ENCODE measurements at places on chromosomes 2 and 18. TPM values are rescaled to one million over a fixed set of nuclear protein-coding genes. Genes with fewer than 3 reads are reported as not detected.

The PIK3C3 gene
- 50.4 TPM for total RNA-seq

The PARD6G gene
- 0.23 TPM for total RNA-seq

The IL1RL2 gene
- total RNA-seq = not detected

The SERPINB7 gene
- total RNA-seq = not detected

The MYO5B gene
- not detected for total RNA-seq

The TFCP2L1 gene
- total RNA-seq = not detected

The PIEZO2 gene
- not detected for total RNA-seq

The PAIP2B gene
- 0.84 TPM for total RNA-seq

The ANKRD30BL gene
- total RNA-seq = not detected

The ATRAID gene
- total RNA-seq = 107 TPM

The TSPYL6 gene
- total RNA-seq = not detected

The SOWAHC gene
- 1.7 TPM for total RNA-seq

The HAUS1 gene
- 58.1 TPM for total RNA-seq

The KRTCAP3 gene
- 7.5 TPM for total RNA-seq

The UGT1A4 gene
- total RNA-seq = not detected

The LRRTM1 gene
- not detected for total RNA-seq

The LRRFIP1 gene
- total RNA-seq = 254 TPM

The CLEC4F gene
- total RNA-seq = not detected

The CFC1 gene
- not detected for total RNA-seq

The PLGLB2 gene
- total RNA-seq = 2.0 TPM

The THADA gene
- 48.3 TPM for total RNA-seq

The CELF4 gene
- not detected for total RNA-seq

The RBM44 gene
- total RNA-seq = 1.0 TPM

The MC5R gene
- not detected for total RNA-seq

The EML6 gene
- 0.25 TPM for total RNA-seq

The TCF7L1 gene
- 0.18 TPM for total RNA-seq

The BUB1 gene
- 68.4 TPM for total RNA-seq

The CAPN14 gene
- total RNA-seq = 0.18 TPM

The TEKT4 gene
- not detected for total RNA-seq

The TMEM182 gene
- total RNA-seq = 4.1 TPM

The CDK5R2 gene
- total RNA-seq = not detected

The TMEM214 gene
- total RNA-seq = 96.3 TPM

The C2orf72 gene
- 0.96 TPM for total RNA-seq

The TEX44 gene
- total RNA-seq = not detected

The C2orf78 gene
- total RNA-seq = not detected

The ALPG gene
- total RNA-seq = not detected

The ICA1L gene
- total RNA-seq = 6.2 TPM

The CFLAR gene
- total RNA-seq = 268 TPM

The RFX8 gene
- total RNA-seq = 1.6 TPM

The ZNF638 gene
- 96.5 TPM for total RNA-seq

Measured in activated T-helper 2 cell treated with anti-CD3 and anti-CD28 coated beads, Interferon-gamma antibody, Interleukin-2, Interleukin-4, amounts not matched to agents 10 μg/mL and 5 μg/mL and 100 μg/mL, durations not matched to agents 14 hours and 24 hours and 36 hours (primary cell).